ENCODE measurements at places on chromosomes 7 and 10. TPM values are rescaled to one million over a fixed set of nuclear protein-coding genes. Genes with fewer than 3 reads are reported as not detected.

The CTAGE15 gene
- not detected for total RNA-seq

The CYP26C1 gene
- total RNA-seq: 0.16 TPM

The SOSTDC1 gene
- 11.6 TPM for total RNA-seq

The HYAL4 gene
- not detected for total RNA-seq

The LRRC17 gene
- total RNA-seq: 1.4 TPM

The PIP gene
- total RNA-seq: 1,201 TPM

The PDE6C gene
- not detected for total RNA-seq

Data from breast epithelium (tissue), 4 donors.